A549 treated with CORT108297 at 1 μM for 4 hours (cell line): ENCODE measurements at places on chromosomes 6 and 20. TPM values are rescaled to one million over a fixed set of nuclear protein-coding genes. Genes with fewer than 3 reads are reported as not detected.

CTSA gene
- 103 to 131 TPM (median 124 TPM) in 5 replicates for total RNA-seq

MLIP gene
- not detected in 5 replicates for total RNA-seq

FAXC gene
- 5.9 to 7.7 TPM (median 6.8 TPM) in 5 replicates for total RNA-seq

EDN3 gene
- total RNA-seq: 0.52 to 0.96 TPM (median 0.72 TPM) in 5 replicates

ALDH8A1 gene
- total RNA-seq: 0.11 to 0.16 TPM (median 0.15 TPM) in 5 replicates

IL20RA gene
- 0.02 TPM in 1 of 5 replicates, not detected in the others for total RNA-seq

SLC52A3 gene
- 0.36 to 0.72 TPM (median 0.58 TPM) in 5 replicates for total RNA-seq
